NCI-H2029 treated with DMSO at 0.1 percent for 48 hours (cell line): ENCODE measurements at places on chromosomes 2 and 18.

DNA sequence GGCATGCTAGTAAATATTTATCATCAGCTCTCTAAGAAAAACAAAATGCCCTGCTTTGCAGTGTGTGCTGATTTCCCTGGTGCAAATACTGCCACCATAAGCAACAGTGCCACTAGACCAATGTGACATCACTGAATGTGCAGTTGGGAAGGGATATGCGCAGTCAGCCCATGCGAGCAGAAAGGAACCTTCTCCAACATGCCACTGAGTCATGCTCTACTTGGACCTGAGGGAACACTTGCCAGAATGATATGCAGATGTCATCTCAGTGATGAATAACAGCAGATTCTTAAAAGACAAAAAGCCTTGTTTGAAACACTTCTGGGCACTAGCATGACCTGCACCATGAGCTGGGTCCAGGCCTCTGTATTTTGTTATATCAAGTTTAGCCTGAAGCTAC lies 55.3 kb upstream of the REL start:
- DNase-seq = no peak

GRCh38 chr18:12645254-12645653 lies 12.7 kb downstream of the SPIRE1 start:
- DNase-seq = no peak

- DNase-seq = no peak
These were observed 53.4 kb downstream of the ATIC start for GRCh38 chr2:215365184-215365658.

DNA sequence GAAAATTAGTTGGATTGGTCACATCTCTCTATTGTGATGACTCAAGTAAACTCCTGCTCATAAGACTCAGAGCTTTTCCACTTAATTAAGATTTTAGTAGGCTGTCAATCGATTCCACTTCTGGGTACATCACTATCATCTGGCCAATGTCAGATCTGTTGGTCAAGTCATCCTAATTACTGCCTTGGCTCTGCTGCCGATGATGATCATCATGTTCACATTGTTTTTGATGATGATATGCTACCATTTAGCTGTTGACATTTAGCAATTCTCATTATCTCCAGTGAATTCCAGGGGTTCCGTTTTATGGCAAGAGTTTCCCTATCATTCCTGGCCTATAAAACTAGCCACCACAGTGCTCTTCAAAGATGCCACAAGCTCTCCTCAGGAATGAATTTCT lies 253.4 kb downstream of the IKZF2 start:
- DNase-seq = no peak

GRCh38 chr2:3486047-3487027 lies 33.0 kb downstream of the ADI1 start:
- DNase-seq = no peak

DNA sequence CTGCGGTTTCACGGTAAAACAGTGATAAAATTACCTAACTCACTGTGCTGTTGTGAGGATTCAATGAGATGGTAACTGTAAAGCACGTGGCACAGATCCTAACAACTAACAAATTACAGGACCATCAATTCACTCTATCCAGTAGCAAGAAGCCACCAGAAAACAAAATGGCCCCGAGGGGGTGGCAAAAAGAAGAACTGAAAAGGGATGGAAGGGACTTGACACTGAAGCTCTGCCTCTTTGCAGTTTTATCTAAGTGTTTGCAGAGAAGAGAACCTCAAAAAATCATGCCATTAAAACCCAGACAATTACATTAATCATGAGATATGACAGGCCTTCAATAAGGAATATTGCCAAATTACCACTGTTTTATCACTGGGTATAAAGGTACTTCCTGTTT lies 46.7 kb downstream of the IRS1 start:
- no peak for DNase-seq

GRCh38 chr2:120691410-120691809 lies 44.3 kb upstream of the GLI2 start:
- DNase-seq = peak; percentile 15

DNA sequence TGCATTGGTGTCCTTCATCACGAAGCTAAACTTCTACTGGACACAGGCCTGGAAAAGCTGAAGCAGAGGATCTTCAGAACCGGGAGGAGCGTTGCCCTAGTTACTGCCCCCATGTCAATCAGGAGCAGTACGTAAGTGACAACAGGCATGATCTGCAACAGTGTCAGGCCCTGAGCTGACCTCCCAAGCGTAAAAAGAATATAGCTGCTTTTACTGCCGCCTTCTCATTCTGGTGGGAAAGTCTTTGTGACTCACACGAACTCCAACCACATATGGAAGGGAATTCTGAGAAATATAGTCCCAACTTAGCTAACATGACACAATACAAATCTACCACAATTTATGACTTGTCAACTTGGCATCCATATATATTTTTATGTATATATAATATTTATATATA lies 1007.7 kb upstream of the CDH2 start:
- no peak for DNase-seq

DNA sequence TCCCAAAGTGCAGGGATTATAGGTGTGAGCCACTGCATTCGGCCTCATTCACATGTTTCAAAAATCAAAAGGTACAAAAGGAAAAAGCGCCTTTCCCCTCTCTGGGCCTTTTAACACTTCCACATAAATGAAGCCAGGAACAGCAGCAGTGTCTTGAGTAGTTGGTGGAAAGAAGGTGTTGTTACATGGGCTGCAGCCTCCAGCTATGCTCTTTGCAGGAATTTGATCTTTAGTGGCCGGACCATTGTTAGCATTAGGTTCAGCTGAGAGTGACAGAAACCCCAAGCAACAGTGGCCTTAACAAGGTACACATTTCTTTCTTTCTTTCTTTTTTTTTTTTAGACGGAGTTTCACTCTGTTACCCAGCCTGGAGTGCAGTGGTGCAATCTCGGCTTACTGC lies 59.1 kb downstream of the HS6ST1 start:
- no peak for DNase-seq

- DNase-seq = no peak
These were observed 257.2 kb upstream of the TCF4 start for GRCh38 chr18:55845221-55845620.

- no peak for DNase-seq
These were observed 288.1 kb downstream of the RNF144A start for GRCh38 chr2:7205151-7205830.

- DNase-seq = no peak
These were observed 102.7 kb downstream of the MAP2 start for GRCh38 chr2:209526561-209526960.

DNA sequence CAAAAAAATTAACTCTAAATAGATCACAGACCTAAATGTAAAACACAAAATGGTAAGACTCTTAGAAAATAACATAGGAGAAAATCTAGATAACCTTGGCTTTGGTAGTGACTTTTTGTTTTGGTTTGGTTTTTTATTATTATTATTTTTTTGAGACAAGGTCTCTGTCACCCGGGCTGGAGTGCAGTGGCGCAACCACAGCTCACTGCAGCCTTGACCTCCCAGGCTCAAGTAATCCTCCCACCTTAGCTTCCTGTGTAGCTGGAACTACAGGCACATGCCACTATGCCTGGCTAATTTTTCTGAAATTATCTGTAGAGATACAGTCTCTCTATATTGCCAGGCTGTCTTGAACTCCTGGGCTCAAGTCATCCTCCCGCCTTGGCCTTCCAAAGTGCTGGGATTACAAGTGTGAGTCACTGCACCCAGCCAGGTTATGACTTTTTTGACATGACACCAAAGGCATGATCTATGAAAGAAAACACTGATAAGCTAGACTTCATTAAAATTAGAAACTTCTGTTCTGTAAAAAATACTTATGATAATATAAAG lies 88.0 kb downstream of the HNRNPLL start:
- no peak for DNase-seq

DNA sequence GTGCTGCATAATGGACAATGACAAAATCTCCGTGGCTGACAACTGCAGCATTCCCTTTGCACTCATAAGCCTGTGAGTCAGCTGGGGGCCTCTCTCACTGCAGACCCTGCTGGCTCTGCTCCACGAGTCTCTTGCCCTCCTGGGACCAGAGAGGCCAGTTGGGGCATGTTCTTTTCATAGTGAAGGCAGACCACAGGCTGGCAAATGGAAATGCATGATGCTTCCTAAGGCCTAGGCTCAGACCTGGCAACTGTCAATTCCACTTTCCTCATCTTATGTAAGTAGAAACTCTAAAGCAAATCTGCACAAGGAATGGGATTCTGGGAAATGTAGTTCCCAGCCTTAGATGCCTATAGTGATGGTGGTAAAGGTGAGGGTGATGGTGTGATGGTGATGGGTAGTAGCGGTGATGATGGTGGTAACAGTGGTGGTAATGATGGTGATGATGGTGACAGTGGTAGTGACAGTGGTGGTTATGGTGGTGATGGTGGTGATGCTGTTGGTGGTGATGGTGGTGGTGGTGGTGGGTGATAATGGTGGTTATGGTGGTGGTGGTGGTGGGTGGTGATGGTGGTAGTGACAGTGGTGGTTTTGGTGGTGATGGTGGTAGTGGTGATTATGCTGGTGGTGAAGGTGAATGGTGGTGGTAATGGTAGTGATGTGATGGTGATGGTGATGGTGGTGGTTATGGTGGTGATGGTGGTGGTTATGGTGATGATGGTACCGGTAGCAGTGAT lies 185.8 kb upstream of the ARL4C start:
- no peak for DNase-seq

DNA sequence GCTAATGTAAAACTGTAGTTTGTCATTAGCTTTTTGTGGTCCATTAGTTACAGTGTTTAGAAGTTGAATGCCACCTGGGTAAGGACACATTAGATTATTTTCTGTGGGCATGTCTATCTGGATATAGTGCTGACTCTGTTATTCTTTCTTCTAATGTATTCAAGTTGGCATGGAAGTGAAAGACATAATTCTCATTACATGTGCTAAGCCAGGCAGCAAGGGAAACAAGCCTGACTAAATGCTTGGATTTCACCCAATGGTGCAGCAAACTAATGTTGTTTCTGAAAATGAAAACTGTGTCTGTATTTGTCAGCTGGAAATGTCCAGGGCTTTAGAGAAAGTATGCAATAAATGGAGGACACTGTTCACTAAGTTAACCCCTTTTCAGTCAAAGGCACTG lies 100.7 kb downstream of the NUP35 start:
- DNase-seq = no peak

GRCh38 chr2:170817093-170818035 lies 677 bp downstream of the GAD1 start:
- DNase-seq = peak; percentile 10

DNA sequence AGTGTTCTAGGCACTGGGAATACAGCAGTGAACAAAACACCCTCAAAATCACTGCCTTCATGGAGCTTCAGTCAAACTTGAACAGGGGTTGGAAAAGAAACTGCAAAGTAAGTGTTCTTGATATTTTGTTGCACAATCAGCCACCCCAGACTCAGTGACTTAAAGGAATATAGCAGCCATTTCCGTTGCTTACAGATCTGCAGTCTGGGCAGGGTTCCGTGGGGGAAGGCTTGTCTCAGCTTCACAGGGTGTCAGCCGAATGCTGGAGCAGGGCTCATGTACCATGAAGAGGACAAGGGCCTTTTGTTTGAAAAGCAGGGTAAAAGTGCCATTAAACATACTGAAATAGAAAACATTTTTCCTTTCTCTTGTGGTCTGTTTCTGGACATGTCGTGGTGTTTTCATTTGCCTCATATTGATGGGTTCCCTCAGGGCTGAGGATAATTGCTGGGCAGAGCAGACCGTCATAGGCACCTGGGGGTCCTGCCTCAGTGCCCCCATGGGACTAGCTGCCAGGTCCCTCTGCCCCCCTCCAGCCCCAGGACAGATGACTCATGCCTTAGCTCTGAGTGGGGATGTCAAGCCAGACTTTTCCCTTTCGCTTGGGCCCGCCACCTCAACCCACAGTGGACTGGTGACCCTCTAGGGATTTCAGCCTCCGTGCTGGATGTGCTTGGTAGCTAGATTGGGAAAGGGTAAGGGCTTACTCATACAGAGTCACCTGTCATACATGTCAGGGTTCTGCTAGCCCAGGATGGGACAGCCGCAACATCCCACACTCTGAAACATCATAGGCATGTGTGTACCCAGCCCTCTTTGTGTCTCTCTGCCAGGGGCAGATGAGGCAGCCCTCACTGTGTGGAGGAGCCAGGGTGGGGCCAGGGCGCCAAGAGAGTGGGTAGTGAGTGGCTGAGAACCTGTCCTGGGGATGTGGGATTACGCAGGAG lies 96.5 kb downstream of the PTPRM start:
- no peak for DNase-seq

DNA sequence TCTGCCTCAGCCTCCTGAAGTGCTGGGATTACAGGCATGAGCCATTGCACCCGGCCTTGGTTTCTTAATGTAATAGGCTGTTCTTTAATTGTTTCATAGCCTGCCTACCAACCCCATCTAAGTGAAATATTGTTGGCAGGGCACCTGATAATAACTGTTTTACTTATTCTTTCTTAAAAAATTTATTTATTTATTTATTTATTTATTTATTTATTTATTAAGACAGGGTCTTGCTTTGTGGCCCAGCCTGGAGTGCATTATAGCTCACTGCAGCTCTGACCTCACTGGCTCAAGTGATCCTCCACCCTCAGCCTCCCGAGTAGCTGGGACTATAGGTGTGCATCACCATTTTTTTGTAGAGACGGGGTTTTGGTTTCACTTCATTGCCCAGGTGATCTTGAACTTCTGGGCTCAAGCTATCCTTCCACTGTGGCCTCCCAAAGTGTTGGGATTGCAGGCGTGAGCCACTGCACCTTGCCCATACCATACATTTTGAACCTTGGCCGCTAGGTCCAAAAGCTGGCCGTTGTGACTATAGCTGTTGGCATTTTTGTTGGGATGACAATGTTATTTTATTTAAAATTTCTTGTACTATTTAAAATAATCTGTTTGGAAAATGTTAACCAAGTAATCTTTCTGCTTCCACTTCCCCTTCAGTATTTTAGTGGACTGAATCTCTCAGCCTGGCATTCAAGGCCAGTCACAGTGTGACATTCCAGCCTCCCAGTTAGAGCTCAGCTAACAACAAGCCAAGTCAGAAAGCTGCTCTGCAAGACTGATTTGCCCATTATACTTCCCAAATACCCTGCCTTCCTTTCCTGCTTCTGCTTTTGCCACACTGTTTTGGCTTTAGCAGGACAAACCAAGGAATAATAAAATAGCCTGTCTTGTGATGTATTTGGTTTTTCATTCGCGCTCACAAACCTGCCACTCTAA lies 52.4 kb downstream of the BABAM2 start:
- no peak for DNase-seq

GRCh38 chr2:56185582-56186046 lies 1.8 kb downstream of the CCDC85A start:
- DNase-seq = no peak

DNA sequence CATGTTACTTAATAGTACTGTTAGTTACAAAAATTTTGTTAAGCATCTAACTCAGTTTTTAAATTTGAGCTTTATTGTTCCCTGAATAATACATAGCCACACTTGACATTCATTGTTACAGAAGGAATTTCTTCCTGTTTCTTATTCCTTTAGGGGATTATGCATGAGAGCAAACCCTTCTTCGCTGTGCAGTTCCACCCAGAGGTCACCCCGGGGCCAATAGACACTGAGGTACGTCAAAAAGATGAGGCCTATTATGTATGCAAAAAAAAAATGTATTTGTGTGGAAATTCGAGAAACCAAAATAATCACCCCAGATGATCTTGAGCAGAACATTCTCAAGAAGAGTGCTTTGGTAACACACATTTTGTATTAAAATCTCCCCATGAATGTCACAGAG lies 36.3 kb downstream of the CPS1 start:
- no peak for DNase-seq

GRCh38 chr2:144683107-144683753 lies 163.3 kb upstream of the ZEB2 start:
- DNase-seq = no peak
